ENCODE measurements at places on chromosomes 12 and 14. TPM values are rescaled to one million over a fixed set of nuclear protein-coding genes. Genes with fewer than 3 reads are reported as not detected.

- no peaks in the 10 kb centered on the region for H3K36me3 ChIP-seq
- no peaks in the 10 kb centered on the region for H3K27me3 ChIP-seq
- H3K4me1 ChIP-seq, result no peaks in the 10 kb centered on the region
- H3K4me3 ChIP-seq, result no peak overlapping the region
- H3K27ac ChIP-seq, result no peak overlapping the region
- no peak for DNase-seq
Observed at GRCh38 chr14:62819931-62820330, 225.3 kb downstream of the KCNH5 start.

DNA sequence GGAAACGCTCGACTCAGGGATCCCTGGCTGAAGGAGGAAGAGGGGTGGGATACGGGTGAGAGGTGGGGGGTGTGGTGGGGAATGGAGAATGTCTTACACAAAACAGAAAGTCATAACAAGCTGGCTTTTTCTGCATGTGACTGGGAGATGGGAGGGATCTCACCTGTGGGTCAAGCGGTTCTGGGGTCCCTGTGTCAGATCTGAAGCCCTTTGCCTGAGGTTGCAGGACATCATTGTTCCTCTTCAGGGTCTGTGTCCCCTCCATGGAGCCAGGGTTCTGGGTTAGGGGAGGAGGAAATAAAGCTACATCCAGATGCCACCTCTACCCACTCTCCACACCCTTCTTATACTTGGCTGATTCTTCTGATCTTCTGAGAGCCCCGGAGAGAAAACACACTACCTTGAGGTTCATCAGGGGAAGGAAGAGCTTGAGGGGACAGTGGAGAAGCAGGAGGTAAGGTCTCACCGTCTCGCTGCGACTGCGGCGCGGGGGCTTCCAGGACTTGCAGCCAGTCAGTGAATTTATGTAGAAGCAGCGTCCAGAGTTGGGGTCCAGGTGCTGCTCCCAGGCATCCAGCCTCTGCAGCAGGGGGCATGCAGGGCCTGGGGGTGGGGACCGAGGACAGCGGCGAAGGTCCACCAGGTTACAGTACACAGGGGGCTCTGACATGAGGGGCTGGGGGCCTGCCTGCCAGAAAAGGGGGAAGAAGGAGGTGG is 2.5 kb downstream of the ARHGAP9 start:
- H3K27ac ChIP-seq, result no peak overlapping the region
- H3K27me3 ChIP-seq, result peaks cover 97% of the 10 kb centered on the region
- no peaks in the 10 kb centered on the region for H3K36me3 ChIP-seq
- DNase-seq, result no peak
- H3K4me1 ChIP-seq, result peaks cover 4% of the 10 kb centered on the region

- H3K4me3 ChIP-seq, result no peak overlapping the region
- H3K27ac ChIP-seq, result no peak overlapping the region
- DNase-seq, result no peak
Observed at GRCh38 chr14:49926803-49927202, 33.9 kb downstream of the ARF6 start.

GRCh38 chr14:92792885-92793284 is 1.2 kb upstream of the GOLGA5 start:
- no peak for DNase-seq
- no peak overlapping the region for H3K27ac ChIP-seq

DNA sequence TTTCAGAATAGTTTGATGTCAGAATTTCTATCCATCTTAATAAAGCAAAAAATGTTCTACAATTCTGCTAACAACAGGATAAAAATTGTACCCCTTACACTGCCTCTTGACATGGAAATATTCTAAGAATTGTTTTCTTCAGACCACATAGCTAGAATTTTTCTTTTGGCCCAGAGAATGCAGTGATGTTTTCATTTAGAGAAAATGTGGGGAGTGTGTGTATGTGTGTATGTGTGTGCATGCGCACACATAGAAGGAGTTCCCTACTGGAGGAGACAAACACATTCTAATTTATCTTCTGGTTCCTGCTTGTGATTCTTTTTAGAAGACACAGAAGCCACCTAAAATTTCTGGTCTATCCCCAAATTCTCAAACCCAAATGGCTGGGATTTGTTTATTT is 1145.7 kb downstream of the VRK1 start:
- peaks cover 7% of the 10 kb centered on the region for H3K27me3 ChIP-seq
- H3K4me3 ChIP-seq, result no peak overlapping the region
- H3K27ac ChIP-seq, result no peak overlapping the region
- DNase-seq, result no peak

- H3K4me1 ChIP-seq, result peaks cover 35% of the 10 kb centered on the region
- no peak overlapping the region for H3K27ac ChIP-seq
- DNase-seq, result no peak
- H3K36me3 ChIP-seq, result peaks cover 8% of the 10 kb centered on the region
Observed at GRCh38 chr14:71711619-71712018, 220.6 kb upstream of the RGS6 start.

- H3K4me3 ChIP-seq, result no peak overlapping the region
- H3K27me3 ChIP-seq, result no peaks in the 10 kb centered on the region
- peaks cover 5% of the 10 kb centered on the region for H3K4me1 ChIP-seq
- H3K36me3 ChIP-seq, result no peaks in the 10 kb centered on the region
- peak; percentile 61 for DNase-seq
Observed at GRCh38 chr14:65961004-65961403, 525.2 kb upstream of the CCDC196 start.

DNA sequence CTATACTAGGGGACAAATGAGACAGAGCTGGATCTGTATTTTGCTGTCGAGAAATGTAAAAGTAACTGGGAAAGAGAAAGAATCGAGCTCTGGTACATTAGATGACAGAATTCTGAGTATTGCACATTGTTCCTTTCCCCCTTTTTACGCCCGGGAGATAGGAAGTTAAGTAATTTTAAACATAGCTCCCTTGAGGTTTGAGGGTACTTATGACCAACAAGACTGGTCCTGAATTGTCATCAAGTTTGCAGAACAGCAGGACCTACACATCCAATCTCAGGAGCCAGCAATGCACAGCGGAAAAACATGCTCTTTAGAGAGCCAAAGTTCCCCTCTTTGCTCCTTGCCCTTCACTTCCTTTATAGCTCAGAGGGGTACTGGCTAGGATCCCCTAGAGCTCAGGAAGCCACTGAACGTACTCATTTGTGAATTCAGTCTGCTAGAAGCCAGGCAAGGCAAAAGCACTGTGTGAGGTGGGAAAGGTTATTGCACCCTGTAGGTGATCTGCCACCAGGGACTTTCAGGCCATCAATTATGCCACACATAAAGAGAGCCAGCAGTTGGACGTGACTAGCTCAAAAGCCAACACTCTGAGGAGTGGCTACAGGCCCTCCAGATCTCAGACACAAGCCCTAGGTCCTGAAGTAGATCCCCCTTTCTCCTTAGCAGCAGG is 333.8 kb downstream of the KCNH5 start:
- no peak overlapping the region for H3K4me3 ChIP-seq
- H3K4me1 ChIP-seq, result no peaks in the 10 kb centered on the region
- no peak overlapping the region for H3K27ac ChIP-seq
- no peaks in the 10 kb centered on the region for H3K27me3 ChIP-seq
- no peaks in the 10 kb centered on the region for H3K36me3 ChIP-seq

DNA sequence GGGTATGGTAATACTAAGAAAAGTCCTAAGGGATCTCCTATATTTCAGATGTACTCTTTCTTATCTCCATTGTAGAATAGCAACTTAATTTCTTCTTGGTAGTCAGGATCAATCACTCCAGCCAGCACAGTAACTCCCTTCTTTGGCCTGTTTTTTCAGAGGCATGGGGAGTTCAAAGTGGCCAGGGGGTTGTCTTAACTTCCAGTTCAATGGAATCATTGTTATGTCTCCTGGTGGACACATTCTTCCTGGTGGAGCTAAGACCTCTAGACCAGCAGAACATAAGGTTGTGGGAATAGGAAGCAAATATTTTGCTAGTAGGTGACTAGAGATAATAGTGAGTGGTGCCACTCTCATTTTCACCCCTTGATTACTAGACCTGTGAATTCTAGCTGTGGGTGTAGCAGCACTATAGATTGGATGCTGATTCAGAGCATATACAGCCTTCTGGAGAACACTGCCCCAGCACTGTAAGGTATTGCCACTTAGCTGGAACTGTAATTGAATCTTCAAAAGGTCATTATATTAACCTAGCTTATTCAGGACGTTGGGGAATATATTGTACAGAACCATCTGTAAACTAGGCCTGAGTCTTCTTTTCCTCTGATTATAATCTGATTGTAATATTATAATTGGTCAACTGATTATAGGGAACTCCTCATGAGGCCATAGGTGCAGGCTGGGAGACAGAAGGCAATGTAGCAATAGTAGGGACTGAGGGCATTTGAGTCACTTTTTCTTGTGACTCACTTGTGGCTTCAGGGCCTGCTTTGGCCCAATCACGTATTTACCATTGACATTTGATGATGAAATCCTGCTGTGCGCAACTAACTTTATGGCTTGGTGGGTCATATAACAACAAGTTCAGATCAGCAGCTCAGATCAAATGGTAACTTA is 60.2 kb upstream of the ATP2B1 start:
- DNase-seq, result no peak
- no peaks in the 10 kb centered on the region for H3K4me1 ChIP-seq
- H3K4me3 ChIP-seq, result no peak overlapping the region
- no peaks in the 10 kb centered on the region for H3K36me3 ChIP-seq
- H3K27ac ChIP-seq, result no peak overlapping the region
- no peaks in the 10 kb centered on the region for H3K27me3 ChIP-seq

GRCh38 chr12:40831916-40832315 is 139.7 kb downstream of the CNTN1 start:
- peaks cover 12% of the 10 kb centered on the region for H3K4me1 ChIP-seq
- H3K36me3 ChIP-seq, result no peaks in the 10 kb centered on the region
- H3K27me3 ChIP-seq, result peaks cover 10% of the 10 kb centered on the region
- no peak overlapping the region for H3K4me3 ChIP-seq
- no peak overlapping the region for H3K27ac ChIP-seq

GRCh38 chr14:93949511-93950075 is 22.4 kb downstream of the FAM181A start:
- no peak overlapping the region for H3K4me3 ChIP-seq
- H3K36me3 ChIP-seq, result no peaks in the 10 kb centered on the region
- peaks cover 6% of the 10 kb centered on the region for H3K4me1 ChIP-seq
- H3K27ac ChIP-seq, result no peak overlapping the region

GRCh38 chr12:121712190-121712460 is 427 bp upstream of the TMEM120B start:
- no peaks in the 10 kb centered on the region for H3K27me3 ChIP-seq
- H3K4me3 ChIP-seq, result peak overlapping the region; percentile 94
- H3K4me1 ChIP-seq, result peaks cover 36% of the 10 kb centered on the region
- H3K27ac ChIP-seq, result peak overlapping the region; percentile 93
- H3K36me3 ChIP-seq, result no peaks in the 10 kb centered on the region
- DNase-seq, result no peak

DNA sequence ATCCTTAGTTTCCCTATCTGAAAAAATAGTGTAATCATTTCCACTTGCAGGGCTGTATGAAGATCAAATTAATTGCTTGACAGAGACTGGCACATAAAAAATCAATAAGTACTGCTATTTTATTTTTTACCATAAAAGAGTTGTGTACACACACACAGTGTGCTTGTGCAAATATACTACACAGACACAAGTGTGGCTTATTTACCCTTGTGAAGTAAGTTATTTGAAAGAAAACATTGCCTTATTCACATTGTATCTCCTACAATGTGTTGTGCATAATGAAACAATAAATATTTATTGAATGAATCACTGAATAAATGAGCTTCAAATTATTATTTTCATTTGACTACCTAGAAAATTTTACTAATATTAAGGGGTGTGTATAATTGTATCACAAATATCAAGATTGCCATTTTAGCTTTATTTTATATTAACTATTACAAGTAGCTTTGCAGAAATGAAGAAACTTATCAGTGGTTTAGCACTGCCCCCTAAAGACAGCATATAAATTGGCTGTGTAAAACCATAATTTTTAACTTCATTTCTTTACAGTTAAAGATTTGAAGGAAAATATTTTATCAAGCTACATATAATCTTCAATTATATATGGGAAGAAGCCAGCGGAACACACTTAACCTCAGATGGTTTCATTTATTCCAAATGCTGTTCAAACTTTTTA is 11.3 kb downstream of the GARIN6 start:
- no peaks in the 10 kb centered on the region for H3K27me3 ChIP-seq
- H3K4me3 ChIP-seq, result no peak overlapping the region
- no peak overlapping the region for H3K27ac ChIP-seq

GRCh38 chr12:54389134-54389508 is 4.6 kb upstream of the ZNF385A start:
- peak overlapping the region; percentile 76 for H3K4me3 ChIP-seq
- H3K4me1 ChIP-seq, result peaks cover 51% of the 10 kb centered on the region
- peaks cover 3% of the 10 kb centered on the region for H3K27me3 ChIP-seq
- no peak overlapping the region for H3K27ac ChIP-seq

DNA sequence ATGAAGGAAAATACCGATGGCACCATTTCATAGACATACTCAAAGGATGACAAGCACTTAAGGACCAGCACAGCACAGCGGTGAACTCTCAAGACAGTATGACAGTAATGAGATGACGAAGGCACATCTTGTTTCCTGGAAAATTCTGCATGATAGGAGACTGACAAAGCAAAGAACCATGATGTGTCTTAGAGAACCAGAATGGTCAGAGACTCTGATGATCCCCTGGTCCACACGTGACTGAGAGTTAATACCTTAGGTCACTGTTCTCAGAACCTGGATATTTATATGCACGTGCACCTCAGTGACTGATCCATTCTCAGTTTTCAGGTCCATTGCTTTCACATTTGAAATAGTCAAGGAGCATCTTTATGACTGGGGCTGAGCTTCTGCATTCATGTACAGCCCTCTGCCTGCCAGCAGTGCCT is 35.3 kb downstream of the PROX2 start:
- H3K27me3 ChIP-seq, result no peaks in the 10 kb centered on the region
- H3K27ac ChIP-seq, result no peak overlapping the region
- no peaks in the 10 kb centered on the region for H3K4me1 ChIP-seq
- H3K36me3 ChIP-seq, result no peaks in the 10 kb centered on the region
- no peak for DNase-seq

DNA sequence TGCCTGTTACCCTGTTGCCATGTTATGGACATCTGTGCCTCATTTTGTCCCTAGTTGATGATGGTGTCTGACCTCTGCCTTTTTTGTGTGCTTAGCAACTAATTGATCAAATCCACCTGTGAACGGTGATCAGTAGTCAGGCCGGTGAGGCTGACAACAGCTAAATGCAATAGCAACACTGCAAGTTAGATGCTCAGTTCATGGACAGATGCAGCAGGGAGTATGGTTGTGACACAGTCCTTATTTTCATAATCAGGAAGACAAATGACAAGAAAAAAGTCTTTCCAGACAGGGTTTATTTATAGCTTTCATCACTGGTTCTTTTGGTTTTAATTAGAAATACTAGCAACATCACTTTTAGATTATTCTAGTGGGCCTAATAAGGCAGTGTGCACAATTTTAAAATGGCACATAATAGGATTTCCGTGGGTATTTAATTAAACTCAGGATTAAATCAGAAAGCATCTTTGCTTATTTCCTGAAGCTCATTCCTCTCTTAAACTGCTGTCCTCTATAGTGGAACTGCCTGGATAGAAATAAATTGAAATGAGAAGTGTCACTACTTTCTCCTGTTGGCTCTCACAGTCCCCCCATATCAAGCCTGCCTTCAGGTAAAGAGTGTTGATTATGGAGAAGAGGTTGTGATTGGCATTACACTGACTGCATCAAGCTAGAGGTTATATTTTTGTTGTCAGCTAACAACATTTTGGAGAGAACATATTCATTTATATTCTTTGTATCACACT is 281.1 kb upstream of the NAV3 start:
- H3K36me3 ChIP-seq, result no peaks in the 10 kb centered on the region
- H3K27me3 ChIP-seq, result no peaks in the 10 kb centered on the region
- no peak overlapping the region for H3K4me3 ChIP-seq
- peak overlapping the region; percentile 54 for H3K27ac ChIP-seq
- no peaks in the 10 kb centered on the region for H3K4me1 ChIP-seq

The TMEM253 gene
- 1.6 TPM for total RNA-seq

The GRIP1 gene
- 38.4 TPM for total RNA-seq

The MANSC4 gene
- total RNA-seq, result not detected

The SELPLG gene
- 0.51 TPM for total RNA-seq

The PRH2 gene
- total RNA-seq, result not detected

The WSCD2 gene
- total RNA-seq, result 1.4 TPM

Measured in neural crest cell (in vitro differentiated cells).